ENCODE measurements at places on chromosomes 3 and 15.
A peak's percentile ranks its signal among the peaks of the same experiment; 100 is the strongest.

DNA sequence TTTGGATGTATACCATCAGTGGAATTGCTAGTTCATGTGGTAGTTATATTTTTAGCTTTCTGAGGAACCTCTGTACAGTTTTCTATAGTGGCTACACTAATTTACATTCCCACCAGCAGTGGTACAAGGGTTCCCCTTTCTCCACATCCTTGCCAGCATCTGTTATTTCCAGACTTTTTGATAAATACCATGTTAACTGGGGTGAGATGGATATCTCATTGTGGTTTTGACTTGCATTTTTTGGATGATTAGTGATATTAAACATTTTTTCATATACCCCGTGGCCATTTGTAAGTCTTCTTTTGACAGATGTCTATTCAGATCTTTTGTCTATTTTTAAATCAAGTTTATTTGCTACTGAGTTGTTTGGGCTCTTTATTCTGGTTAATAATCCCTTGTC lies 455.6 kb upstream of the RARB start:
- H3K27me3 ChIP-seq = no peaks in the 10 kb centered on the region
- no peak for DNase-seq
- no peaks in the 10 kb centered on the region for H3K4me1 ChIP-seq
- no peak overlapping the region for H3K27ac ChIP-seq
- no peak overlapping the region for H3K4me3 ChIP-seq

DNA sequence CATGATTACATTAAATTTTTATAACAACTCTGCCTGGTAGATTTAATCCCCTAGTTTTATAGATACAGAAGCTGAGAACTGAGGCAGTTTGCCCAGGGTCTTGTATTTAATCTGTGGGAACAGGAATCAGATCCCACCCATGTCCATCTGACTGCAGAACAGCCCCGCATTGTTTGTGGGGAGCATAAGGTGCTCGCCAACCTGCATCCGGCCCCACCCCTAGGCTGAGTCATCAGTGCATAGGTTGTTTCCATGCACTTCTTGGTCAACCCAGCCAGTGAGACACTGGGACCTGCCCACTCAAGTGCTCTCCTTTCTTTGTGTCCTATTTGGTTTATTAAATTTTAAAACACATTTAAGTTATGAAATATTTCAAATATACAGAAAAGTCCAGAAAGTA lies 266.2 kb downstream of the OPA1 start:
- H3K36me3 ChIP-seq = no peaks in the 10 kb centered on the region
- H3K27ac ChIP-seq = no peak overlapping the region
- no peaks in the 10 kb centered on the region for H3K27me3 ChIP-seq
- H3K4me1 ChIP-seq = no peaks in the 10 kb centered on the region
- no peak overlapping the region for H3K4me3 ChIP-seq

- H3K4me1 ChIP-seq = no peaks in the 10 kb centered on the region
- DNase-seq = no peak
Measured at GRCh38 chr3:105505170-105505569, 138.5 kb downstream of the ALCAM start.

GRCh38 chr15:92662762-92663161 lies 7.2 kb upstream of the FAM174B start:
- no peak for DNase-seq
- no peak overlapping the region for H3K4me3 ChIP-seq
- no peak overlapping the region for H3K27ac ChIP-seq
- no peaks in the 10 kb centered on the region for H3K36me3 ChIP-seq
- peaks cover 19% of the 10 kb centered on the region for H3K4me1 ChIP-seq

DNA sequence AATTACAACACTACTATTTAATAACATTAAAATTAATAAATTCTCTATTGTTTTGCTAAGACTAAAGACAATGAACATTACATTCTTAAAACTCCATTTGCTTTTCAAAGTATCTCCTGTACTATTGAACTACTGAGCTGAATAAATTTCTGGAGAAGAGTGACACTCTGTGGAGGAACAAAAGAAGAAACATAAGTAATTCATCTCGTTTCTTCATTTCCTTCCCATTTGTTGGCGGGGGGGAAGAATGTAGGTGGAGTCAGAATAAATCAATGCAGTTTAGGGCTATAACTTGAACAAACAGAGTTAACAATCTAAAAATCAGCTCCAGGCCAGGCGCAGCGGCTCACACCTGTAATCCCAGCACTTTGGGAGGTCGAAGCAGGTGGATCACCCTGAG lies 32.7 kb downstream of the EFHB start:
- H3K4me3 ChIP-seq = no peak overlapping the region
- no peak overlapping the region for H3K27ac ChIP-seq
- no peak for DNase-seq
- no peaks in the 10 kb centered on the region for H3K36me3 ChIP-seq
- no peaks in the 10 kb centered on the region for H3K4me1 ChIP-seq
- no peaks in the 10 kb centered on the region for H3K27me3 ChIP-seq

DNA sequence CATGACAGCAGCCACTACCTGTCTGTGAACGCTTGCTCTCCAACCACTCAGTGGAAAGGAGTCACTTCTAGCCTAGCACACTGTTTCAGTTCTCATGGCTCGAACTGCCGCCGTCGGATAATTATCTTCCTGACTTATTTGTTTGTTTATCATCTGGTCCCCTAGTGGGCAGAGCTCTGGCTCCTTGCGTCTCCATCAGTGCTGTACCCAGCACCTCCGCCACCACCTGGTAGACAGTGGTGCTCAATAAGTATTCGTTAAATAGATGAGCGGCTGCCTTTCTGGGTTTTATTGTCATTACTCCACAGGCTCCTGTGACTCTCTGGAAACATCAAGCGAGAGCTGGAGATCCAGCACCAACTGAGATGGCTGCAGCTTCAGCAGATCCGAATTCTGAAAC lies 297.5 kb downstream of the NTRK3 start:
- no peaks in the 10 kb centered on the region for H3K36me3 ChIP-seq
- H3K4me3 ChIP-seq = no peak overlapping the region
- DNase-seq = no peak
- no peak overlapping the region for H3K27ac ChIP-seq

DNA sequence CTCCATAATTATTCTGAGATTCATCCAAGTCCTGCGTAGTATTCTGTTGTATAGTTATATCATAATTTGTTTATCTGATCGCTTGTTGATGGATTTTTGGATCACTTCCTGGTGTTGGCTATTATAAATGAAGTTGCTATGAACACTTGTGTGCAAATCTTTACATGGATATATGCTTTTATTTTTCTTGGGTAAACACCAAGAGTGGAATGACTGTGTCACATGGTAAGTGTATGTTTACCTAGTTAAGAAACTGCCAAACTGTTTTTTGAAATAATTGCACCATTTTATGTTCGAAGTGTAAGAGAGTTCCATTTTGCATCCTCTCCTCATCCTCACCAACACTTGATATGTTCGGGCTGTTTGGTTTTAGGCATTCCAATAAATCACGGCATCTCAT lies 360.4 kb upstream of the FRG2C start:
- H3K4me1 ChIP-seq = no peaks in the 10 kb centered on the region
- DNase-seq = no peak
- H3K27me3 ChIP-seq = peaks cover 13% of the 10 kb centered on the region
- H3K36me3 ChIP-seq = no peaks in the 10 kb centered on the region

DNA sequence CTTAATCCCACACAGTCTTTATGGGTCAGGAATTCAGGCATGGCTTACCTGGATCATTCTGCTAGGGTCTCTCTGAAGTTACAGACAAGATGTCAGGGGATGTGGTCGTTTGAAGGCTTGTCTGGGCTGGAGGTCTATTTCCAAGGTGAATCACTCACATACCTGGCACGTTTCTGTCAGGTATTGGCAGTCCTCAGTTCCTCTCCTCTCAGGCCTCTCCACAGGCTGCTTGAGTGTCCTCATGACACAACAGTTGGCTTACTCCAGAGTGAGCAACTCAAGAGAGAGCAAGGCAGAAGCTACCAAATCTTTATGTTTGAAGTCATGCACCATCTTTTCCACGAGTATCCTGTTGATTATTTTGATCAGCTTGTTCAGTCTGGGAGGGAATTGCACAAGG lies 43.9 kb upstream of the PARP14 start:
- no peak overlapping the region for H3K27ac ChIP-seq
- no peaks in the 10 kb centered on the region for H3K27me3 ChIP-seq
- H3K36me3 ChIP-seq = peaks cover 4% of the 10 kb centered on the region
- no peak for DNase-seq
- H3K4me1 ChIP-seq = peaks cover 2% of the 10 kb centered on the region
- H3K4me3 ChIP-seq = no peak overlapping the region

DNA sequence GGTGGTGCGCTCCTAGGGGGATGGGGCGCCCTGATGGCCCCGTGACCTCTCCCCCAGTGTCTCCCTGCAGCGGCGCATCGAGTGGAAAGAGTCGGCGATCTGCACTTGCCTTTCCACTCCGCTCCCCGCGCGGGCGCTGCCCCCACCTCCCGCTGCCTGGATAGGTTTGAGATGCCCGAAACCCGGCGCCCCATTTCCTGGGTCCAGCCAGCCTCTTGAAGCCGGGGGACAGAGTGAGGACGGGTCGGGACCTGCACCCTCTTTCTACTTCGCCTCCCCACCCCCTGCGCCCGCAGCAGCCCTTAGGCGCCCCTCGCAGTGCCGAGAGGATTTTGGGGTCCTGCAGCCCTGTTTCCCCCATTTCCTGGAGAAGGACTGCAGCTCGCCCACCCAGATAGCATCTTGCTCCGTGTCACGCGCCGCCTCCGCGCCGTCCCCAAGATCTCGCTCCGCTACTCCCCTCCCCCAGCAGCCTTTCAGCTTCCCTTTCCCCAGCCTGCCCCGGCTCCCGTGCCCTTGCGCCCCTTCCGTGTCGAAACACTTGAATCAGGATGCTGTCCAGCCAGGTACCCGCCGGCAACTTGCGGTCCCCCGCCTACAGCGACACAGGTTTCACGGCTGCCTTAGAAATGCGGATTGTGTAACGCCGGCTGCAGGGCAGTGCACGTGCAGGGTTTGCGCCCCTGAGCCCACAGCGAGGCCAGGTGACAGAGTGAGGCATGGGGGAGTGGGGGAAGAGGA lies 519 bp downstream of the ABHD6 start:
- peak overlapping the region; percentile 77 for H3K27ac ChIP-seq
- peaks cover 21% of the 10 kb centered on the region for H3K4me1 ChIP-seq

GRCh38 chr3:193971261-193971751 lies 164.6 kb upstream of the HES1 start:
- peaks cover 18% of the 10 kb centered on the region for H3K4me1 ChIP-seq
- no peaks in the 10 kb centered on the region for H3K36me3 ChIP-seq
- H3K27ac ChIP-seq = no peak overlapping the region
- H3K4me3 ChIP-seq = peak overlapping the region; percentile 48

DNA sequence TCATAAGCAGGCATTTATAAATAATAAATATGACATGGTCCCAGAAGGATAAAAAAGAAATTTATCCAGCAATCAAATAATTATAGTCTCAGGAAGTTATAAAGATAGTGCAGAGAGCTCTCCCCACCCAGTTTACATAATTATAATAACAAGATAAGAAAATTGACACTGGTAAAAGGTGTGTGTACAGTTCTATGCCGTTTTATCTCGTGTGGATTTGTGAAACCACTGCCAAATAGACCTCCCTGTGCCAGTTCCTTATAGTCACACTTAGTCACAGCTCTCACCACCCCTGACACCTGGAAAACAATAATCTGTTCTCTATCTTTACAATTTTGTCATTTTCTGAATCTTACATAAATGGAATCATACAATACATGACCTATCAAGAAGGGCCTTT lies 320.1 kb downstream of the KBTBD8 start:
- DNase-seq = no peak
- no peaks in the 10 kb centered on the region for H3K27me3 ChIP-seq
- no peak overlapping the region for H3K27ac ChIP-seq

DNA sequence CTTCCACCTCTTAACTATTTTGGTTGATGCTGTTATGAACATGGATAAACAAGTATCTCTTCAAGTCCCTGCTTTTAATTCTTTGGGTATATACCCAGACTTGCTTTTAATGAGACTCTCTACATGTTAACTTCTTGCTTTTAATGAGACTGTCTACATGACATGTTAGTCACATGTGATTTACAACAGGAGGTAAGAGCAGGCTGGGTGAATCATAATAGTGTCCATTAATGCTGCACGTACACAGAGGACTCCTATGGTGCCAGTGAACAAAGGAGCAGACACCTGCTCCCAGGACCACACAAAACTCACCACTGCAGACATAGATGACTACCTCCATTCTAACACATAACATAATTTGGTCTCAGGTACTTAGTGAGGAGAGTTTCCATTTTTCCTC lies 273.4 kb upstream of the NSMCE3 start:
- H3K27me3 ChIP-seq = peaks cover 9% of the 10 kb centered on the region
- peaks cover 2% of the 10 kb centered on the region for H3K36me3 ChIP-seq
- no peaks in the 10 kb centered on the region for H3K4me1 ChIP-seq
- H3K27ac ChIP-seq = no peak overlapping the region
- H3K4me3 ChIP-seq = no peak overlapping the region

- H3K4me3 ChIP-seq = no peak overlapping the region
- no peak for DNase-seq
- no peaks in the 10 kb centered on the region for H3K36me3 ChIP-seq
- no peak overlapping the region for H3K27ac ChIP-seq
Measured at GRCh38 chr3:100521439-100521845, 29.0 kb downstream of the TMEM45A start.

- no peak overlapping the region for H3K4me3 ChIP-seq
- H3K4me1 ChIP-seq = no peaks in the 10 kb centered on the region
- no peaks in the 10 kb centered on the region for H3K36me3 ChIP-seq
- no peak for DNase-seq
- H3K27ac ChIP-seq = no peak overlapping the region
Measured at GRCh38 chr3:56406826-56407515, 61.3 kb downstream of the ERC2 start.

GRCh38 chr3:1365528-1365927 lies 272.7 kb downstream of the CNTN6 start:
- no peaks in the 10 kb centered on the region for H3K36me3 ChIP-seq
- H3K4me1 ChIP-seq = no peaks in the 10 kb centered on the region
- no peak overlapping the region for H3K4me3 ChIP-seq

- peaks cover 6% of the 10 kb centered on the region for H3K36me3 ChIP-seq
- peaks cover 17% of the 10 kb centered on the region for H3K4me1 ChIP-seq
- DNase-seq = no peak
- H3K27ac ChIP-seq = no peak overlapping the region
- no peak overlapping the region for H3K4me3 ChIP-seq
Measured at GRCh38 chr3:30399394-30400181, 206.8 kb upstream of the TGFBR2 start.

DNA sequence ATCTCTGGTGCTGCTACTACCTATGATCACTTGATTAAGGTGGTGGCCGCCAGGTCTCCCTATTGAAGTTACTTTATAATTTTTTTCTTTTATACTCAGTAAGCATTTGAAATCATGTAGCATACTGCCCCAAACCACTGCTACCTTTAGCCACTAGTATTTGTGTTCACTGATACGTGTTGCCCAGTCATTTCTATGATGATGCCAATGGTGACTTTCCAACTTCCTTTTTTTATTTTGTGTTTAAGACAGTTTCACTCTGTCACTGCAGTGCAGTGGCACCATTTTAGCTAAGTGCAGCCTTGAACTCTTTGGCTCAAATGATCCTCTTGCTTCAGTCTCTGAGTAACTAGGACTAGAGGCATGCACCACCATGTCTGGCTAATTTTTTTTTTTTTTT lies 598.2 kb downstream of the NAALADL2 start:
- no peak for DNase-seq
- no peaks in the 10 kb centered on the region for H3K4me1 ChIP-seq
- H3K36me3 ChIP-seq = no peaks in the 10 kb centered on the region
- H3K4me3 ChIP-seq = no peak overlapping the region
- no peak overlapping the region for H3K27ac ChIP-seq
- H3K27me3 ChIP-seq = no peaks in the 10 kb centered on the region

GRCh38 chr15:62833646-62834045 lies 208.9 kb upstream of the TPM1 start:
- H3K27ac ChIP-seq = no peak overlapping the region
- no peaks in the 10 kb centered on the region for H3K36me3 ChIP-seq
- DNase-seq = no peak
- H3K4me1 ChIP-seq = no peaks in the 10 kb centered on the region
- H3K4me3 ChIP-seq = no peak overlapping the region
- H3K27me3 ChIP-seq = no peaks in the 10 kb centered on the region
